ENCODE measurements at places on chromosomes 1 and 21.

DNA sequence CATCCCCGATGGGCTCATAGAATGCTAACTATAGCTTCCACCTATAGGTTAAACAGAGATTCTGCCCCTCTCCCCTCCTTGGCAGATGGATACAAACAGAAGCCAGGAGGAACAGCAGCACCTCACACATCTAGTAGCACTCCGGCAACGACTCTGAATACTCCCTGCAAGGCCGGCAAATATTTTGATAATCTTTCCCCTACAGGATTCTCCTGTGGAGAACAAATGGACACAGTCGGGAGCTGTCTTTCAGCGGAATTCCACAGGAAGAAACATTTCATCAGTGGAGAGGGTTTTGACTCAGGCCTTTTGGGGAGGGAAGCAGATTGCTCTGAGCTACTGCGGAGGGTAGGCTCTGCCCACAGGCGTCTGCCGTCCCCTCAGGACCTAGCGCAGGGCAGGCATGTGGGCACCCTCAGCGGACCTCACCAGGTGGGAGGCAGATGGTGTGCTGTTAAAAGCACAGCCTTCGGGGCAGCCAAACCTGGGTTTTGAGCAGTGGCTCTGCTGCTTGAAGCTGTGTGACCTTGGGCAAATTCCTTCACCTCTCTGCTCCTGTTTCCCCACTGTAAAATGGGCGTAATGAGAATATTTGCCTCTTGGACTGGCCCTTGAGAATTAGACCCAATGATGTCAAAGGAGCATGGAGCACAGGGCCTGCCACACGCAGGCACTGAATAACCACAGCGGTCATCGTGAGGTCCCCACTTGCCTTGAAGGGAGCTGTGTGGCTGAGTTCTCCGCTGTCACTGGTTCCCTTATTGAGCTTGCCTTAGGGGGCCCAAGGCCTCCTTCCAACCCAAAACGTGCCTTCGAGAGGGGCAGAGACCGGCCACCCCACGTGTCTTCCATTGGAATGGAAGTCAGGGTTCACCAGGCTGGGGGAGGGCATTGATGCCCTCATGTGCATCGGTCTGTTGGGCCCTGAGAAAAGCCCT lies 19.2 kb upstream of the BCAR3 start:
- DNase-seq: no peak

DNA sequence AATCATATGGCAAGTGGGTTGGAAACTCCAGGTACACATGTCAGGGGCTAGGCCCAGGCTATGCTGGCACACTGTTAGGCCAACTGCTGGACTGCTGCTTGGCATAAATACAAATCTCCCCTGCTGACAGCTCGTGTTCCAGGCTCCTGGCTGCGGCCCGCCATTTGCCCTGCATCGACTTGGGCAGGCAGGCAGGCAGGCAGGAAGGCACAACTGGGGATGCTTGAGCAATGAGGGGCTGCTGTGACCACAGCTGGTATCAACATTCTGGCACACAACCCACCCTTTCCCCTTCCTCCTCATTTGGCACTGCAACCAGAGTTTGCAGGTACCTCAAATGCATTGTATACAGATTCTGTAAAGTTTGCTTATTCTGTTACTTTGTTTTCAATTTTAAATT lies 53.2 kb downstream of the SAMSN1 start:
- no peak for DNase-seq

GRCh38 chr1:110749960-110750359 lies 75.2 kb upstream of the KCNA3 start:
- DNase-seq: no peak

GRCh38 chr1:34976384-34977209 lies 8.6 kb downstream of the TMEM35B start:
- no peak for DNase-seq

DNA sequence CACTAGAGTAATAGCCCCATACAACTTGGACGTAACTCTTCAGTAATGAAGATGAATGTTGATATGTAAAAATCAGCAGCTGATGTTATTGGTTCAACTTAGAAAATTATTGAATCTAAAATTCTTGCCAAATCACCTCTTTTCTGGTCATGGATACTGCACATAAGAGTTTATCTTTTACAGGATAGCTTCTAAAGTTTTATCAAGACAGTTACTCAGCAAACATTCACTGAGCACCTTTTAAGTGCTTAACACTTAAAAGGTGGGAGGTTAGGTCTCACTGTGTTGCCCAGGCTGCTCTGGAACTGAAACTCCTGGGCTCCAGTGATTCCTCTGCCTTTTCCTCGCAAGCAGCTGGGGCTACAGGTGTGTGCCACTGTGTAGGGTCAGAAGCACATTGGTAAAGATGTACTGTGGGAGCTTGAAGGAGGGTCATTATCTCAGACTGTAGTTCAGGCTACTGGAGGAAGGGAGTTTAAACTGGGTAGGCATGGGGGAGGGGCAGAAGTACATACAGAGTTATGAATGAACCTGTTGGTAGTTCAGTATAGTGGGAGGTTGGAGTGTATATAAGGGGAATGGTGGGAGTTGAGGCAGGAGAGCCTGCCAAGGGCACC lies 2.0 kb downstream of the MPZL1 start:
- DNase-seq: peak; percentile 31
